Suprapubic skin (tissue), 4 donors: ENCODE measurements at places on chromosomes 2 and 18.

GRCh38 chr2:42102591-42103450 lies 55.0 kb downstream of the PKDCC start:
- DNase-seq = no peak

GRCh38 chr2:209368914-209369313 lies 54.9 kb upstream of the MAP2 start:
- no peak for DNase-seq

- peak; percentile 66 for DNase-seq
Observed at GRCh38 chr2:241064008-241064801, 37.9 kb downstream of the MTERF4 start.

GRCh38 chr18:23057096-23057495 lies 78.2 kb upstream of the CABLES1 start:
- no peak for DNase-seq

DNA sequence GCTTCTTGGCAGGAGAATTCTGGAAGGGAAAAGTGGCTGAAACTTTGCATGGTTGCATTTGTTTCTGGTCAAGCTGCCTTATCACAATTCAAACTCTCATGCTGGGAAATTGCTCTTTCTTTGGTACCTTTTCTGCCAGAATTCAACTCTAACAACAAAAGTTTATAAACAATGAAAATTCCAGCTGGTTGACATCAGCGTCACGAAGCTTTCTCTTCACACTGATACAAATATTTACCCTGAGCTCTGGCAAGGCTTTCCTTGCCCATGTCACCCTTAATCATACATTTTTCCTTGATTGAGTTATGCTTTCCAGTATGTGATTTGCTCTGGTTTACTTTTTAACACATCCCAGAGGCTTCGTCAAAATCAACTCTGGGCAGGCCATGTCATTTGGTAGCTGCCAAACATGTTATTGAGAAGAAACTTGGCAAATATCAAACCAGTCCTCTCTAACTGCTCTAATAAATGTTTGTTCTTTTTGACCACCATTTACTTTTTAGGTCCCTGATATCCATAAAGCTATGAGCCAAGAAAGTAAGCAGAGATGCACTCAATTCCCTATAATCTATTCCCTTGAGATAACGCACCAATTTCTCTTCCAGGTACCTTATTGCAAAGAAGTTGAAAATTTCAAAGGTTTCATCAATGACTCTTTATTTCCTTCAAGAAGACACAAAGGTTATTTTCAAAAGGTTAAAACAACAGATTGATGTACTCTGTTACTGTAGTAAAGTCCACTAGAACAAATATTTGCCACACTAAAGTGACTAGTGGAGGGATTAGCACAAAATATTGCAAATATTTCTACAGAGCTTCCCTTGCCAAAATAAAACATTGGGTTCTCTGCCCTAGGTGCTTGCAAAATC lies 1241.1 kb upstream of the ZEB2 start:
- DNase-seq = no peak

DNA sequence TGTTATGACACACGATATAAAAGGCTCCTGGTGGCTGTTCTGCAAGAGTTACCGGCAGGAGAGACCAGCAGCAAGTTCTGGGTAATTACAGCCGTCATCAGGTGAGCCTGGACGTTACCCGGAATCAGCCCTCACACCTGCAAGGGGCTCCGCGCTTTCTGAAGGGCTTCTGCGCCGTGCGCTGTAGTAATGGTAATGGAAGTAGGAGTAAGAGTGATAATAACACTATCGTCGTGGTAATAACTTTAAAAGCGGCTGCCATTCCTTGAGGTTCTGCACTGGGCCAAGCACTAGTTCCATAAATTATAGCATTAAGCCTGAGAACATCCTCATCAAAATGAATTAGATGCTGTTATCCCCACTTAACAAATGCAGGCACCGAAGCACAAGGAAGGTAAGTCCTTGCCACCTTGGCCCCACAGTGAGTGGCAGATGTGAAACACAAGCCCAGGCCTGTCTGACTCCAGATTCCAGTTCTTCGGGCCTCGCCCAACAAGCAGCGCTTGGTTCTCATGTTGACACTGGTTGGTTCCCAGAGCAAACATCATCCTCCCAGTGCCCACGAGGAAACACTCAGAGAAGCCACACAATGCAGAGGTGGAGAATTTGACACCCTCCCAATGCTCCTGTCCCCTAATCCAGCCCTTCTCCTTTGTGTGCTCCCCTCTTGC lies 205.2 kb downstream of the EIPR1 start:
- peak; percentile 78 for DNase-seq

GRCh38 chr2:37306024-37306423 lies 18.6 kb downstream of the PRKD3 start:
- no peak for DNase-seq
